Right cardiac atrium (tissue), 5 donors: ENCODE measurements at places on chromosomes 2 and 18. TPM values are rescaled to one million over a fixed set of nuclear protein-coding genes. Genes with fewer than 3 reads are reported as not detected.

DNA sequence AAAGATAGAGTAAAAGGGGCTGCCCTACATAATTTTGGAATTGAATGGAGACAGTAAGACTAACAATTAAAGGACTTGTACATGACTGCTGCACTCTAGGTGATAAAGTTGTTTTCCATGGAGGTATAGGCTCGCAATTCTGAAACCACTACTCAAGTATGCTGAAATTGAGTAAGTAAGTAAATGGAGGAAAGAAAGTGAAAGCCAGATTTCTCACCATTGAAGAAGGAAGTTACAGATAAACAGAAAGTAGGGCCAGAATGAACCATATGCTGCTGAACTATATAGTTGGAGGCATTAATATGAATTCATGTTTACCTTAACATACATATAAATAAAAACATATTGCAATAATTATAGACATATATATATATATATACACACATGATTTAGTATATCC is 225.7 kb upstream of the ST6GAL2 start:
- no peak for DNase-seq

DNA sequence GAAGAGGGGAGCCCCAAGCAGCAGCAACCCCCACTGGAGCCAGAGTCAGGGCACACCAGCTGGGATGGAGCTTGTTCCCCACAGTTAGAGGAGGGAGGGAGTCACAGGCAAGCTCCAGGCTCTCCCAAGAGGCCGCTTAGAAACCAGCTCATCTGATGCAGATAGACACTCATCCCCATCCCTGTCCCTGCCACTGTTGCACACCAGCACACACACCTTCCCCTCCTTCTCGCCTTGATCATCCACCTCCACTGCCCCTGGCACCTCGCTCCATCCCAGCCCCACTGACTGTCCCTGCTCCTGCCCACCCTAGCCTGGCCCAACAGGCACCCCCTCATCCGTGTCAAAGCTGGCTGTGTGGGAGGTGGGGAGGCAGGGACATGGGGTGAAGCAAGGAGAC is 1.5 kb upstream of the RUFY4 start:
- no peak for DNase-seq

DNA sequence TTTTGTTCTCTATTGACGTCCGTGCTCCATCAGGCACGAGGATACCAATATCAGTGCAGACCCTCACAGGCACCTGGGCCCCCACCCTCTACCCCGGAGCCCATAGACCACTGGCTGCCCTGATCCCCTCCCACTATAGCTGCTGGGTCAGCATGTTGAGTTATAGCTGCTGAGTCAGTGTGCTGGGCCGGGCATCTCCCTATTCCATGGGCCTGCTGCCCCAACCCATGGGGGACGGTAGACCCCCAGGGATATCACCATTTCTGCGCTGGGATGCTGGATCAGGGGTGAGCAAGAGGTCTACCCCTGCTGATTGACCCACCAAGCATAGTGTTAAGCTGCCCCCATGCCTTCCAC is 100.1 kb upstream of the ST3GAL5 start:
- DNase-seq: no peak

DNA sequence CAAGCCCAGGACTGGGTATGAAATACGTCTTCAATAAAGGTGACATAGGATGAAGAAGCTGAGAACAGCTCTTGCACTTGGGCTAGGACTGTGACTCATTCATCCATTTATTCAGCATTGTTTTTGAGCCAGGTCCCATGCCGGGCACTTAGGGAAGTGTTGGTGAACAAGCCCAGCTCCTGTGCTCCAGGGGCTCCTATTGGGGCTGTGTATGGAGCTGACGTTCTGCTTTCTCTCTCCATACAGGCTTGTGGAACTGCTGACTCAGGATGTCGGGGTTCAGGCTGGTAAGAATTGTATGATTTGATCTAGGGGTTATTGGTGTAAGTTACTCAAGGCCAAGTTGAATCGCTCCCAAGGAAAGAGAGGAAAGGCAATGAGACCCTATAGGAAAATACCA is 24.0 kb downstream of the MYO7B start:
- no peak for DNase-seq

DNA sequence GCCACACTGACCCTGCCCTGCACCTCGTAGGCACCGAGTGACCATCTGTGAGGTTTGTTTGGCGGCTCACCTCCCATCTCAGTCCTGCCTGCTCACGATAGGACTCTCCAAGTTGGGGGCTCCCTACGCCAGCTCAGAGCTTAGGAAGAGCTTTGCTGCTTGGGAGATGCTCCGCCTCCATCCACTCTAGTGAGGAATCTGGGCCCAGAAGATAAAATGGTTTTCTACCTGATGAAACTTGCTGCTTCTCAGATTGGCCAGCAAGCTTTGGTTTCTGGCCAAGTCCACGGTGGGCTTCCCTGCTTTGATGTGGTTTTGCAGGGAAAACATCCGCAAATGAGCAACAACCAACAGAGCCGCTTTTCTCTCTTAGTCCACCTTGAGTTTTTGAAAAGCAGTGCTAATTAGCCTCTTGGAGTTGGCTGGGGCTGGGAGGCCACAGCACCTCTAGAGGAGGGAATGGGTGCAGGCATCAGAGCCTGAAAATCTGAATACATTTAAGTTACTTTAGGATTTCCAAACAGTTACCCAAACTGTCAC is 42.2 kb downstream of the THNSL2 start:
- DNase-seq: no peak

GRCh38 chr18:35059280-35059927 is 18.2 kb downstream of the MAPRE2 start:
- DNase-seq: no peak

Gene GPR39
- not detected for total RNA-seq

Gene MAL
- total RNA-seq: 8.4 TPM

Gene PARD6G
- 4.7 TPM for total RNA-seq

GRCh38 chr2:120856421-120856862 is 120.8 kb downstream of the GLI2 start:
- DNase-seq: no peak

DNA sequence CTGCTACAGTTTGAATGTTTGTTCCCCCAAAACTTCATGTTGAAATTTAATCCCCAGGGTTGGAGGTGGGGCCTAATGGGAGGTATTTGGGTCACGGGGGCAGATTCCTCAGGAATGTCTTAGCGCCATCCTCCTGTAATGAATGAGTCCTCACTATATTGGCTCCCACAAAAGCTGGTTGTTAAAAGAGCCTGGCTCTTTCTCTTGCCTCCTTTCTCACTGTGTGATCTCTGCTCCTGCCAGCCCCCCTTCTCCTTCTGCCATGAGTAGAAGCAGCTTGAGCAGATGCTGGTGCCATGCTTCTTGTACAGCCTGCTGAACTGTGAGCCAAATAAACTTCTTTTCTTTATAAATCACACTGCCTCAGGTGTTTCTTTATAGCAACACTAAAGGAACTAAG is 721.0 kb upstream of the PKDCC start:
- DNase-seq: no peak

DNA sequence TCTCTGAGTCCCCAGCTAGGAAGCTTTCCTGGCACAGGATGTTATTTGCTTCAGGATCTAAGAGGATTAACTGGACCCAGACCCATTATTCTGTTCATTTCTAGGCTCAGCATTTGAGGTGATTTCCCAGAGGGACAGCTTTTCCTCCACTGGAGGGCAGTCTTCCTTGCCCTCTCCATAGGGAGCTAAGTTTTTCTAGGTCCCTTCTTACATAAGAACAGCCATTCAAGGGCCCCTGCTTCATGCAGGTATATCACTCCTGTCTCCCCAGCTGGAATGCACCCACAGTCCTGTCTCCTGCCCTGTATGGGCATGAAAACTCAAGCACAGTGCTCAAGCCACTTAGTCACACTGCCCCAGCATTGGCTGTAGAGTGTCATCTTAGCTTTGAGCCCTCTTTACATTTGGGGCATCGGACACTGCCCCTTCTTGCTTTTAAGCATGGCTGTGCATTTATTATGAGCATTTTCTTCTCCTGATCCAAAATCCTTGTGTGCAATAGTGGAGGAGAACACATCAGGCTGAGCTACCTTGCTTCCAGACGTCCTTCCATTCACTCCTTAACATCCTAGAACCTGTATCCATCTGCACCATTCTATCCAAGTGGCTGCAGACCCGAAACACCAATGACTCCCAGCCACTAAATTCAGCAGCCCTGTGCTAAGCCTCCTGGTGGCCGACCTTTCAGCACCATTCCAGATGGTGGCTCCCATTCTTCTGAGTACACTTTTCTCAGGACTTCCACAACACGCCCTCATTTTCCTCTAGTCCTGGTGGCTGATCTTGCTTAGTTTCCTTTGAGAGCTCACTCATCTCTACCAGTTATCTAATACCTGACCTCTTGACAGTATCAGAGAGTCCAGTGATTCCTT is 80.0 kb downstream of the COPS8 start:
- DNase-seq: no peak

DNA sequence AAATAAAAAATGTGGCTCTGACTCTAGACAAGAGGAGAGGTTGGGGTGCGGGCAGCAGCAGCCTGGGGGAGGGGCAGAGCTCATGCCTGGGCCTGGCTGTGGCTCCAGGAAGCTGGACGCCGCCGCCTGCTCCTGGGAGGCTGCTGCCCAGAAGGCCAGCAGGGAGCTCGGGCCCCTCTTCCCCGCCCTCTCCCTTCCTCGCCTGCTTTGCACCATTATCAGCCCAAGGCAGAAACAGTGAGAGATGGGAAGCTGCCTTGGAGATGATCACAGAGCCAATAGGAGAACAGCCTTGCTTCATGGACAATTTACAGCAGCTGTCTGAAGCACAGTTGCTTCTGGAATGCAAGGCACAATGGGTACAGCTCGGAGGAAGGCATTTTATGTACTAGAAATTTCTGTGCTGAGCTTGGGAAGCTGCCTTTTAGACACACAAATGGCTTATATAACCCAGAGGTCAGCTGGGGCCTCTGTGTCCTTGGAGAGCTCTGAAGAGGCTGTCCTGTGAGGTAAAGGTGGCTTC is 55.3 kb upstream of the AFF3 start:
- DNase-seq: peak; percentile 92

DNA sequence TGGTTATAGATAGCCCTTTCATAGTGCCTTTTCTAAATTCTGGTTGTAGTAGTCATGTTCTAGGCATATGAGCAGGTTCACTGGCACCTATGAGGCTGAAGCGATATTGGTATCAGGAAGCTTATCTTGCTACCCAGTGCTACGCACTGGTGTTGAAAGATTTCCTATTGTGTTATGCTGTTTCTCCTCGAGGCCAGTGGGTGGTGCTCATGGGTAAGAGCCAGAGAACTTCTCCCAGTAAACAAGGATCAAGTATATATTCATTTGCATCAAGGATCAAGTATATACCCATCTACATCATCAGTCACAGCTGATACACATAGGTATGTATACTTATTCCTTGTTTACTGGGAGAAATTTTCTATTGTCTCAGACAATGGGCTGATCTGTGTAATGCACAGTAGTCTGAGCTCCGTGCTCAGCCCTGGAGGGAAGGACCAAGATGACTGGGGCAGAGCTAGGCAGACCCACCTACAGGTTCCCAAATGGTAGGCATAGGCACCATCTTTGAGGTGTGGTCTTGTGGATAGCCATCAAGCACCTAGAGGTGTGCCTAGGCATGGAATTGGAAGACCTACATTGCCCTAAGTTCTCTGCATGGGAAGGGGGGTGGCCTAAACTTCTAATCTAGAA is 101.2 kb upstream of the GALNT13 start:
- no peak for DNase-seq

GRCh38 chr18:77146249-77147080 is 13.9 kb upstream of the MBP start:
- DNase-seq: no peak

GRCh38 chr2:25688236-25688635 is 14.9 kb upstream of the DTNB start:
- no peak for DNase-seq

- DNase-seq: no peak
Measured at GRCh38 chr2:28720345-28720744, 31.3 kb upstream of the PPP1CB start.

- DNase-seq: no peak
Measured at GRCh38 chr2:220147161-220148038, 520.0 kb downstream of the SLC4A3 start.

Gene SRD5A2
- total RNA-seq: not detected

GRCh38 chr2:127449898-127450297 is 31.7 kb downstream of the PROC start:
- no peak for DNase-seq

Gene TDRD15
- not detected for total RNA-seq

DNA sequence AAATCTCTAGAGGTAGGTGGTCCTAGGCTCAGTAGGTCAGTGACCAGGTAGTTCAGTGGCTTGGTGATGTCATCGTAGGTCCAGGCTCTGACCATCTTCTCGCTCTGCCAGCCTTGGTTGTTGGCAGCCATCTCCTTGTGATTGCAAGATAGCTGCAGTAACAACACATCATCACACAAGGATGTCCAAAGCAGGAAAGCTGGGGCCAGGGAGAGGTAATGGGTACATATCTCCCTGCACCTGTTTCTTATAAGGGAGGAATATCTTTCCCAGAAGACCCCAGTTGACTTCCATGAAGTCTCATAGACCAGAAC is 60.5 kb downstream of the ANKRD44 start:
- DNase-seq: no peak

DNA sequence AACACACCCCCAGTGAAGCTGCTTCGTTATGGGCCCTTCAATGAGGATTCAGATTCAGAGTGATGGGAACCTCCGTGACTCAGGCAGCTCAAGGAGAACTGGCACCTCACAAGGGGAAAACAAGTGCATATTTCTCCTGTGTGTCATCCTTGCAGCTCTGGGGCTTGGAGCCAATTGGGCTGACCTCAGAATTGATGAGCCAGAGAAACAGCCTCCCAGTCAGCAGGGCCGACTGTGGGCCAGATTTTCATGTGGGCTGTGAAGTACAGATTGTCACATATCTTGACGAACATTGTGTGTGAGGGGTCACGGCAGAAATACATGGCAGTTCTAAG is 189.6 kb upstream of the SP5 start:
- peak; percentile 75 for DNase-seq

Gene GPBAR1
- 8.6 TPM for total RNA-seq

- no peak for DNase-seq
Measured at GRCh38 chr2:222592176-222592575, 63.7 kb downstream of the FARSB start.

GRCh38 chr2:136141510-136142149 is 23.7 kb upstream of the CXCR4 start:
- no peak for DNase-seq

GRCh38 chr18:68500556-68500955 is 214.4 kb downstream of the TMX3 start:
- DNase-seq: no peak

- DNase-seq: peak; percentile 37
Measured at GRCh38 chr2:182064019-182064778, 78.5 kb downstream of the PPP1R1C start.

Gene FHOD3
- total RNA-seq: 118 TPM

GRCh38 chr2:223597076-223597475 is 5.1 kb downstream of the SCG2 start:
- no peak for DNase-seq

DNA sequence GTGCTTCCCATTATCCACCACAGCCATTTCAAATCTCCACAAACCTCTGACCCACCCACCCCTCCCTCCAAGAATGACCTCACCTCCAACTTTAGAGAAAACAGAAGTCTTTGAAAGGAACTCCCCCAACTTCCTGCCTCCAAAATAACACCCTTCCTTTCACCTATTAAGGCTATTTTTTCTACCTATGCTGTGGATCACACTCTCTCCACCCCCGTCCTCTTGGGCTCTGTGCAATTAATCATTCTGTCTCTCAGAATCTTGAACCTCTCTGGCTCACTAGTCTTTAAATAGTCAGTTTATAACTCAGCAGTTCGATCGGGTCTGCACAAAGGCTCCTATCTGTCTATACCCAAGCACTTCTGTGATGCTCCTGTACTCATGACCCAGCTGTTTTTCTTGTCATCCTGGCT is 37.3 kb upstream of the XPO1 start:
- no peak for DNase-seq
